ENCODE measurements at places on chromosomes 12 and 14.
A peak's percentile ranks its signal among the peaks of the same experiment; 100 is the strongest.

DNA sequence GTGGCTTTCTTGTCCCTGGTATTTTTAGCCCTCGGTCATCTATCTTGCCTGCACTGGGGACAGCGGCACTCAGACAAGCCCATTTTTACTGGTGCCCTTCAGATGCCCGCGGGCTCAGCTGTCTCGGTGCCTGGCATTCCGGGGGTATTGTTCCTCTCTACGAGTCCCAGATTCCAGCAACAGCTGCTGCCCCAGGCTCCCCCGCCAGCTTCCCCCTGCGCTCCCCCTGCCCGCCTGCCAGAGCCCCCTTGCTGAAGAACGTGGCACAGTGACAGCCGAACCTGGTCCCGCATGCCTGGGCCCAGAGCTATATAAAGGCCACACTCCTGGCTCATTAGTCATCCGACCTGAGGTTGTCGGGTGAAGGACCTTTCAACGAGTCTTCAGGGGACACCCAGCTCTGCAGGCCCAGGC, 10.9 kb upstream of the MYL2 start:
- no peak for DNase-seq

- DNase-seq: no peak
These were observed 842 bp upstream of the CISTR start for GRCh38 chr12:53752621-53753020.

GRCh38 chr12:101750152-101750551, 10.9 kb upstream of the SYCP3 start:
- no peak for DNase-seq

- no peak for DNase-seq
These were observed 22.4 kb downstream of the ASPG start for GRCh38 chr14:104107611-104108569.

DNA sequence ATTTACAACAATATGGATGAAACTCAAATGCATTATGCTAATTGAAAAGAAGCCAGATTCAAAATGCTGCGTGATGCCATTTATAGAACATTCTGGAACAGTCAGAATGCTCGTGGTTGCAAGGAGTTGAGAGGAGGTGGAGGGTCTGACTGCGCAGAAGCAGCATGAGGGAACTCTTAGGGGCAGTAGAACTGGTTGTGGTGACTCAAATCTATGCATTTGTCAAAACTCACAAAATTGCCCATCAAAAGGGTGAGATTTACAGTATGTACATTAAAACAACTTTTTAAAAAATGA, 113.7 kb upstream of the PDZRN4 start:
- no peak for DNase-seq

DNA sequence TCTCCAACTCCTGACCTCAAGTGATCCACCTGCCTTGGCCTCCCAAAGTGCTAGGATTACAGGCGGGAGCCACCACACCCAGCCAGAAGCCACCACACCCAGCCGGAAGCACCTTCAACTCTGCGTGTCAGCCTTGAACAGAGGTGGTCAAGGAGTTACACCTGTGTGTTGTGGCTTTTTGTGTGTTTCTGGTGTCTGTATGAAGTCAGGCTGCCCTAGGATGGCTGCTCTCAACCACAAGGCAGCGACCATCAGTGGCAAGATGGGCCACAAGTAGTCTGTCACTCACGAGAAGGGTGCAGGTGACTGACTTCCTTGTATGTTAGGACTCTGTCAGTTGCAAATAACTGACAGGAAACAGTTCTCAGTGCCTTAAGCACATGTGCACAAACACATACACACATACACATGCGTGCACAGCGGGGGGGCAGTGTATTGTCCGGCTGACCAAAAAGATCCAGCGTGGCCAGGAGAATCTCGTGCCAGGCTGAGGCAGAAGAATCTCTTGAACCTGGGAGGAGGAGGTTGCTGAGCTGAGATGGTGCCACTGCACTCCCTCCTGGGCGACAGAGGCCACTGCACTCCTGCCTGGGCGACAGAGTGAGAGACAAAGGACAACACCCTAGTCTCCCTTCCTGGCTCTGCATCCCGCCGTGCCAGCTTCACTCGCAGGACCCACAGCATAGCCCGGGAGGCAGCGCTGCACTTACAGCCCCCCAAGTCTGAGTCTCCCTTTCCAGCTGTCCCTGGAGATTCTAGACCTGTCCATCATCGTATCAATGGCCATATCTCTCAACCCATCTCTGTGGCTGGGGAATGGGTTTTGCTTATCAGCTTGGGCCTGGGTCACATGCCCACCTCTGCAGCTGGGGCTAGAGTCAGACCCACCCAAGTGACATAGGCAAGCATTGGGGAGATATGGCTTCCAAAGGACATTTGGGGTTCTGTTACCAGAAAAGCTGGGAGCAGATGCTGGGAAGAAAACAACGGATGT, 13.7 kb downstream of the P2RX4 start:
- peak; percentile 14 for DNase-seq

DNA sequence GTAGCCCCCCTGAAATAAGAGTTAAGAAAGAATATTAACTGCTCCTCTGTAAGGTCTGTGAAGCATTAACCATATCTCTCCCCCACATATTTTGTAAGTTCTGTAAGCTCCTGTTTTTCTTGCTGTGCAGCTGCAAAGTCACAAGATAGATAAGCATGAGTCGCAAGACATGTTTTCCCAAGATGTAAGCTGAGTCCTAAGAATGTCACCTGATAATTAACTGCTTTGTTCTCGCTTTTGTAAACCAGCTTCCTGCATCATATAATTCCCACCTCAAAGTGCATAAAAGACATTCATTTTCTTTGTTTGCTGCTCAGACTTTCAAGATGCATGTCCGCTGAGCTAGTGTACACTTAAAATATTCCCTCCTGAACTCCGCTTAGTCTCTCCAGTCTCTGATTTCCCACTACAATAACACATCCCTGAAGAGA, 27.0 kb upstream of the PHC1 start:
- peak; percentile 88 for DNase-seq

DNA sequence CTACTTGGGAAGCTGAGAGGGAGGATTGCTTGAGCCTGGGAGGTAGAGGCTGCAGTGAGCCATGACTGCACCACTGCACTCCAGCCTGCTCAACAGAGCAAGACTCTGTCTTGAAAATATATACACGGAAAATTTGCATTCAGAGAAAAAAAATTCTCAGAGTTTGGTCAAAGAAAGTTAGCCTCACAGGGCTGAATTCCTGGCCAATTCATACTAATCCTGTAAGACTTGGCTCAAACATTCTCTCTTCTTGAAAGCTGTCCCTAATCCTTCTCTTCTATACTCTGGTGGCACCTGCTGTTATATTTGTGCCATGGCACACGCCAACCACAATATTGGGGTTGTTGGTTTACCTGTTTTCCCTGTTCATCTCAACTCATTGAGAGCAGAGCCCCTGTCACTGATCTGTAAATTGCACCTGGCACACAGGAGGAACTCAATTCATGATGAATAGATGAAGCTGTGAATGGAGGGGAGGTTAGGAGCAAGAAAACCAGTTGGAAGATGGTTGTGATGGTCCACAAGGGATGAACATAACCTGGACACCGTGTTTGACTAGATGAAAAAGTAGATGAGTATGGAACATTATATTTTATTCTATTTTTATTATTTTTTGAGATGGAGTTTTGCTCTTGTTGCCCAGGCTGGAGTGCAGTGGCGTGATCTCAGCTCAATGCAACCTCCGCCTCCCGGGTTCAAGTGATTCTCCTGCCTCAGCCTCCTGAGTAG, 36.8 kb upstream of the SPTSSA start:
- DNase-seq: peak; percentile 40

GRCh38 chr14:63492391-63492790, 50.8 kb downstream of the PPP2R5E start:
- DNase-seq: no peak

- no peak for DNase-seq
These were observed 1.5 kb downstream of the DIO3 start for GRCh38 chr14:101562659-101563351.

DNA sequence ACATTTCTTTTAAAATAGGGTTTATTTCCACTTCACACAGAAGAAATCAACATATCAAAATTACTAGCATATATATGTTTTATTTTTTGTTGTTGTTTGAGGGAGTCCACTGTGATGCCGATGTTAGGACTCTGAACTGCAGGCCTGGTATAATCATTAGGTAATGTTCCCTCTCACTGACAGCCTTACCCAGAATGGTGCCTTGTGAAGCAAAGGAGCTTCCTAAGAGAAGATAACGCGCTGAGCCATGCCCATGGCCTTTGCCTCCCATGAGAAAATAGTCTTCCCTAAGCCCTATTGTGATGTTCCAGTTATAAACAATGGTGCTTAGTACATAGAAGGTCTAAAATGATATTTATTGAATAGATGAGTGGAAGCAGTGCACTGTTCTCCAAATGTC, 12.0 kb downstream of the GNG2 start:
- DNase-seq: no peak

- peak; percentile 69 for DNase-seq
These were observed 115.9 kb downstream of the ETV6 start for GRCh38 chr12:11765421-11765816.

DNA sequence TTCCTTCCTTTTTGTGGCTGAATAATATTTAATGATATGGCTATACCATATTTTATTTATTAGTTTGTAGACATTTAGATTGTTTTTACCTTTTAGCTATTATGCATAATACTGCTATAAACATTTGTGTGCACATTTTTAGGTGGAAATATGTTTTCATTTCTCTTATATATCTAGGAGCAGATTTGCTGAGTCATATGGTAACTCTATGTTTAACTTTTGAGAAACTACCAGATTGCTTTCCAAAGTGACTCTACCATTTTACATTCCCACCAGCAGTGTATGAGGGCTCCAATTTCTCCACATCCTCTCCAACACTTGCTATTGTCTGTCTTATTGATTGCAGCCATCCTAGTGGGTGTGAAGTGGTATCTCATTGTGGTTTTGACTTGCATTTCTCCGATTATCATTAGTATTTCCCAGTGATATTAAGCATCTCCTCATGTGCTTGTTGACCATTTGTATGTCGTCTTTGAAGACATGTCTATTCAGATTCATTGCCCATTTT, 160.2 kb downstream of the KICS2 start:
- no peak for DNase-seq

All from OCI-M1 (cell line).